AG08396 (cell line): ENCODE measurements at places on chromosomes 12 and 14.

DNA sequence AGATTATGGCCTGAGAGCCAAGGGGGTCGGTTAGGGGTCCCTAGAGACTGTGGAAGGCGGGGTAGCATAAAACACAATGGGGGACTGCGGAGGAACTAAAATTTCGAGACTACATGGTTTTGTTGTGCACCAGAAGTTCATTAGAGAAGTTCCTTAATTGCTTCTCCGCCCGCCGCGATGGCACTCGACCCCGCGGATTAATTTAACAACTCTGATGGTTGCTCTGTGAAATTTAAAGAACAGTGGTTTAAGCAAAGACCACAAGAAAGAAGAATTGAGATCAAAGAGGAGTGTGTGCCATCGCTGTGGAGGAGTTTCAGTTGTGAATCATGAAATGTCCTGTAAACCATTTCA is 1.4 kb upstream of the CCDC88C start:
- DNase-seq = no peak

- no peak for DNase-seq
Observed at GRCh38 chr14:105889666-105890473, 363.5 kb downstream of the TMEM121 start.

GRCh38 chr12:52686063-52686462 is 5.9 kb upstream of the KRT1 start:
- DNase-seq = no peak

DNA sequence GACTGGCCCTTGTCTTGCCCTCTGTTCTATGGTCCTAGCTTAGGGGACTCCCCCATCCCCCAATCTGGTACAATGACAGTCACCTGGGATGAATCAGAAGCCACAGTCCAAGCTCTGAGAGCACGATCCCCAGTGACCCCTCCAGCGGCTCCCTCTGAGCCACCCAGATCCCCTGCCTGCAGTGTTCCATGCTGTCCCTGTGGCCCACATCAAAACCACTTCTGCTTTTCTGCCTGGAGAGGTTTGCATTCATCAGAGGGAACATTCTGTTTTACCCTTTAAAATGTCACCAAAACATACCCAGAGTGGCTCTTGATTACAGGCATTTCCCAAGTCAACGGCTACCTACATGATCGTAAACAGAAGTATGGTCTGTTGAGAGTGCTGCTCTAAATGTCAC is 47.5 kb downstream of the NOS1 start:
- no peak for DNase-seq

DNA sequence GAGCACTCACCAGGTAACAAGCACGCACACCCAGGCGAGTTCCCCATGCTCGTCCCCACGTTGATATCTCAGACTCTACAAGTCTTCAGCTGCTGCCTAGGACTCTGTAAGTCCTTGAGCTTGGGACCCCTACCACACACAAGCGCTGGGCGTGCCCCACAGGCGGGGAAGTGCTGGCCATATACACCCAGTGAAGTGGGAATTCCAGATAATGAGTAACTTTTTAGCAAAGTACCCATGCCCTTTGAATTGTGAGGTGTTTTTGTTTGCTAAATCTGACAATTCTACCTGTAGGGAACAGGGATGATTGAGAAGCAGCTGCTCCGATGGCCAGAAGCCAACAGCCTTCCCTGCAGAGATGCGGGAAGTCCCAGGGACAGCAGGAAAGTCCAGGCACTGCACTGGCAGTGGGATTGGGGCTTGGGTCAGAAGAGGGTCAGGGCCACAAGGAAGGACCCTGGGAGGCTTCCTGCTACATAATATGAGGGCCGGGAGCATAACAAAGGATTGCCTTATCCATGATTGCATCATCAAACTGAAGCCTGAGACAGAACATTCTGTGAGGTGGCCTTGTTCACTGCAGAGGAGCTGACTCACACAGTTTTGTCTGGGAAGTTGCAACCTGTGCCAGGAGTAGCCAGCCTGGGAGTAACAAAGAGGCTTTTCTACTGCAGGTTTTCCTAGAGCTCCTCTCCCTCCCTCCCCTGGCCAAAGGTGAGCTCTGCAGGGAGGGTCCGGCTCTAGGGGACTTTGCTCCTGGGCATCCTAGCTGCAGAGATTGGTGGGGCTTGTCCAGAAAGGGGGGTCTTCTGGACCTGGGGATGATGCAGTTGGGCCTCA is 13.2 kb upstream of the SERPINA3 start:
- peak; percentile 72 for DNase-seq

- no peak for DNase-seq
Observed at GRCh38 chr12:108750526-108750925, 19.2 kb upstream of the CORO1C start.

DNA sequence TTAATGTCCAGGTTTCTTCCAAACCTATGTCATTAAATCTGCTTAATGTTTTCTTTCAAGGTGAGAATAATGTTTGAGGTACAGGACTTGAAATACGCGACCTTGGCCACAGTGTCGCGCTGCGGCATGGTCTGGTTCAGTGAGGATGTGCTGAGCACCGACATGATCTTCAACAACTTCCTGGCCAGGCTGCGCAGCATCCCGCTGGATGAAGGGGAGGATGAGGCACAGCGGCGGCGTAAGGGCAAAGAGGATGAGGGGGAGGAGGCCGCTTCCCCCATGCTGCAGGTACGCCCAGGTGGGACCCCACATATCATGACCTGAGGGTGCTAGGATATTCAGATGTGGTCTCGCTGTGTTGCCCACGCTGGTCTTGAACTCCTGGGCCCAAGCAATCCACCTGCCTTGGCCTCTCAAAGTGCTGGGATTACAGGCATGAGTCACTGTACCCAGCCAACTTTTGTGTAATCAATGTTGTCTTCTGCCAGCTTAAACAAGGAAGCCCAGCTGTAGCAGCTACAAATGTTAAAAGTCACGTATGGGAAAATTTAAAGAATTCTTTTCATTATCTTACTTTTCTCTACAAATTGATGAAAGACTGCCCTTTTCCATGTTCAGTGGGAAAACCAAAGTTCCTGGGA is 50.8 kb downstream of the DYNC1H1 start:
- no peak for DNase-seq

DNA sequence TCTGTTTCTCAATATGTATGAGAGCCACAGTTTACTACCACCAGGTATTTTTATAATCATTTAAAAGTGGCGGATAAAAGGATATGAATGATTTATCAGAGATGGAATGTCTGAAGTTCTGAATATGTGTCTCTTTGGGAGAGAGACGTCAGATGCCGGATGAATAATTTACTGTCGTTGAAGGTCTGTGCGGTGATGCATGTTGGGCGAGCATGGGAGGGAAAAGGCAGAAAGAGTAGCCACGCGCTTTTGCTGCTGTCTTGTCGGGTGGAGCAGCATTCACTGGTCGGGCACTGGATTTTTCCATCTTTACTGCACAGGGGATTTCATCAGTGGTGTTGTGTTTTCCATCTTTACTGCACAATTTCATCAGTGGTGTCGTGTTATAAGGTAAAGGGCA is 65.6 kb downstream of the SYNE2 start:
- DNase-seq = no peak

DNA sequence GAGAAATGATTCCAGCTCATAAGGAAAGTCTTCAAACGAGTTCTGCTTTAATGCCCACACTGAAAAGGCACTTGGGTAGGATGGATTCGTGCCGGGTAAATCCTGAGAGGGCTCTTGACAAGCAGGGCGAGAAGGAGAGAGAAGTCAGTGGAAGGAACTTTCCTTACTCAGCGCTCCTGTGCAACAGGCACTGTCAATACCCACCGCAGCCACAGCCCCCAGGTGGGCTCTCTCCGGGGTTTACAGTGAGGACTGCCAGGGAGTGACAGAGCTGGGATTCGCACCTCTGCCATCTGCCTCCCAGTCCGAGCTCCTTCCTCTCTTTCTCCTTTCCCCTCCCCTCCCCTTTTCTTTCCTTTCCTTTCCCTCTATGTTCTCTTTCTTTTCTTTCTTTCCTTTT is 118.7 kb downstream of the BEGAIN start:
- DNase-seq = no peak

GRCh38 chr12:103964805-103965204 is 867 bp upstream of the TDG start:
- no peak for DNase-seq

DNA sequence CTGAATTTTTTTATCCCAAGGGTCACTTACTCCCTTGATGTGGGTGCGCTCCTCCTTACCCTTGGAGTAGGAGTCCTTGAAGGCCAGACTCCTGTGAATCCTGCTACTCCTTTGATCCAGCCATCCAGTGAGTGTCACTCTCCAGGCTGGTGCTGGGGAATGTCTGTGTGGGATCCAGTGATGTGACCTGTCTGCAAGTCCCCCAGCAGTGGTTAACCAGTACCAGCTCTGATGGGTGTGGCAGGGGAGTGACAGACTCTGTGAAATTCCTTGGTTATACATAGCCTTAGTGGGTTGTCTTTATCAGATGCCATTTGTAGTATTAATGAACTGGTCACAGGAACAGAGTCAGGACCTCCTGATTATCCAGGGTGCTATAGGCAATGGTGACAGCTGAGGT is 409.5 kb upstream of the LMO3 start:
- no peak for DNase-seq

DNA sequence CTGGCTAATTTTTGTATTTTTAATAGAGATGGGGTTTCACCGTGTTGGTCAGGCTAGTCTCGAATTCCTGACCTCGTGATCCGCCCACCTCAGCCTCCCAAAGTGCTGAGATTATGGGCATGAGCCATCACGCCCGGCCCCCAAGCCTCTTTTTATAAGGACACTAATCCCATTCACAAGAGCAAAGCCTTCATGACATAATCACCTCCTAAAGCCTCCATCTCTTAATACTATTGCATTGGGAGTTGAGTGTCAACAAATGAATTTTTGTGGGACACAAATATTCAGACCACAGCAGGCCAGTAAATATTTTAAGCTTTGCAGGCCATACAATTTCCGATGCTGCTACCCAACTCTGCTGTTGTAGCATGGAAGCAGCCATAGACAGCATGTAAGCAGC is 10.9 kb downstream of the RNF212B start:
- DNase-seq = no peak

DNA sequence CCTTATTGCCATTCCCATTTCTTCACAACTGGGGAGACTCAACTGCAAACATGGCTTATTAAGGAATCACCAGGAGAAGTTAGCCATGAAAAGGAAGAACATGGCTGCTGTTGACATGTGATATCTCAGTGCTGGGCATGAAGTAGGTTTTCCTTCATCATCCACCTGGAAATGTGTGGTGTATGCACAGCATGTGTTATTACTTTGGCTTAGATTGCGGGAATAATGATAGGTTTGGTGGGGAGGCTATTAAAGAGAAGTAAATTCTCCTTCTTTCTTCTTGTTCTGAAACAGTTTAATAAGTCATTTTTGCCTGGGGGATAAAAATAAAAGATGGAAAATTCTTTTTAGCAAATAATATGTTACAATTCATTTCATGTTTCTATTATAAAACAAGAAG is 23.7 kb upstream of the CLEC14A start:
- no peak for DNase-seq

DNA sequence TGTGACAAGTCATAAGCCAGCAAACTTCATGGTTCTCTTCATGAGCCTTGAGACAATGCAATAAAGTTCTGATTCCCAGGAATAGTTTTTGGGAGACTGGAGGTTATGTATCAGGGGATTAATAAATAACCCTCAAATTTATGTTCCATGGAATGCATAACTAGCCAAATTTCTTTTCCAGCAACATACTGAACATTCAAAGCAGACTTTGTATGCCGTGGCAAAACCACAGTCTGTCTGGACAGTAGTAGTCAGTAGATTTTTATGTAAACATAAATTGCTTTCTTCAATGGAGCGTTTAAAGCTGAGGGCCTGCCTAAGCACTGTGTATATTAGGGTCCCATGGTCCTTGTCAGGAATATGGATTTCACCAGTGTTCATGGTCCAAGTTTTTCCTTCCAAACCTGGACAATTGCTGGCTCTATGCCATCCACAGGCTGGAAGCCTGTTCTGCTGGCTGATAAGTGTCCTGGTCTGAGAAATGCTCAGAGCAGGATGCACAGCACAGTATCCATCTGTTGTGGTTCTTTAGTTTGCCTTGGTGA is 144.9 kb downstream of the SRGAP1 start:
- DNase-seq = no peak

GRCh38 chr12:21305661-21306060 is 29.1 kb downstream of the SLCO1A2 start:
- no peak for DNase-seq

DNA sequence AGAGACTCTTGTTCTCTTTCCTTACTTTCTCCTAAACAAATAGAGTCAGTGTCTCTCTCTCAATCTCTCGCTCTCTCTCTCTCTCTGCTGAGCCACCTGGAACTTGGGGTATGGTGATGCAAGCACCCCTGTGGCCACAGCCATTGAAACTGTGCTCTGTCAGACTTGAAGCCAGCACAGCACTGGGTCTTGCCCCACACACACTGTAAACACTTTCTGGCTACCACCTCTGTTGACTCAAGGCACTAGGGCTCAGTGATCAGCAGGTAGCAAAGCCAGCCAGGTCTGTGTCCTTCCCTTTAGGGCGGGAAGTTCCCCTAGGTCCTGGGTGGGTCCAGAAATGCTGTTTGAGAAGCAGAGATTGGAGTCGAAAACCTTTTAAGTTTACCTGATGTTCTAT is 125.9 kb upstream of the GARIN6 start:
- no peak for DNase-seq

DNA sequence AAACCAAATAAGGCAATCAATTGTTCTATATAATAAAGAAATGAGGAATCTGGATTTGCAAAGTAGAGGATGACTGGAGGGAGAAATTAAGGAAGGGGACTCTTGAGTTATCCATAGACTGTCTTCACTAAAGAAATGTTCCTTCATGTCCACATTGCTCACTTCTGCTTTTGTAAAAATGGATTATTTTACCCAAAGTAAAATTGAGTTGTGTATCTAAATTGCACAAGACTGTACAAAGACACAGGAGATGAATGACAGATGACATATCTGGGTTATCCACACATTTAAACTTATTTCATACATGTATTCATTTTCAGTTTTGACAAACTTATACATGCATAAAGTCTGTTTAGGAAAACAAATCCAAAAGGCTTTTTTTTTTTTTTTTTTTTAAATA is 11.3 kb downstream of the ATP2B1 start:
- DNase-seq = no peak

DNA sequence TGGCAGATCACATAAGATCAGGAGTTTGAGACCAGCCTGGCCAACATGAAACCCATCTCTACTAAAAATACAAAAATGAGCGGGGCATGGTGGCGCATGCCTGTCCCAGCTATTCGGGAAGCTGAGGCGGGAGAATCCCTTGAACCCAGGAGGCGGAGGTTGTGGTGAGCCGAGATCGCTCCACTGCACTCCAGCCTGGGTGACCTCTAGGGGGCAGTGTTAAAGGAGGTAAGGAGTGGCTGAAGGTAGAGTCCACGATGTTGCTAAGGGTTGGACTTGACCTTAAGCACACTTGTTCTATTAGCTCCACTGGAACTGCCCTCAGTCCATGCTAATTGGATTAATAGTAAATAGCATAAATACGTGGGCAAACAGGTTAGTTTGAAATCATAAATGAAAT is 62.4 kb upstream of the PSMC1 start:
- DNase-seq = no peak

GRCh38 chr12:93403988-93404803 is 26.5 kb downstream of the NUDT4 start:
- DNase-seq = no peak

- no peak for DNase-seq
Observed at GRCh38 chr14:81408595-81408994, 8.5 kb upstream of the STON2 start.

- DNase-seq = peak; percentile 57
Observed at GRCh38 chr12:29782871-29783772, 620 bp downstream of the TMTC1 start.

GRCh38 chr12:5794156-5794555 is 150.9 kb downstream of the ANO2 start:
- no peak for DNase-seq

- peak; percentile 33 for DNase-seq
Observed at GRCh38 chr12:27284751-27285150, 40.7 kb downstream of the STK38L start.
